Epithelial cell of proximal tubule (primary cell): ENCODE measurements at places on chromosomes 5 and 9. TPM values are rescaled to one million over a fixed set of nuclear protein-coding genes. Genes with fewer than 3 reads are reported as not detected.

Gene PCDHGA8
- total RNA-seq: 0.14 and 1.0 TPM in 2 replicates

Gene NIM1K
- total RNA-seq: 0.75 TPM in 1 of 2 replicates, not detected in the other

Gene LRRC26
- not detected in 2 replicates for total RNA-seq

GRCh38 chr5:2130361-2130760, 247.6 kb upstream of the IRX4 start:
- DNase-seq: no peak
